Muscle of back (tissue), 13 donors: ENCODE measurements at places on chromosomes 6 and 20. TPM values are rescaled to one million over a fixed set of nuclear protein-coding genes. Genes with fewer than 3 reads are reported as not detected.

- DNase-seq = peak; percentile 3
Measured at GRCh38 chr6:40887792-40888340, 151.2 kb downstream of the UNC5CL start.

Gene GMDS
- polyA plus RNA-seq = 9.6 TPM

Gene FBXO30
- 12.4 TPM for polyA plus RNA-seq

GRCh38 chr6:357261-357790 is 34.2 kb upstream of the IRF4 start:
- DNase-seq = no peak

Gene DEFB124
- polyA plus RNA-seq = 1.0 TPM

DNA sequence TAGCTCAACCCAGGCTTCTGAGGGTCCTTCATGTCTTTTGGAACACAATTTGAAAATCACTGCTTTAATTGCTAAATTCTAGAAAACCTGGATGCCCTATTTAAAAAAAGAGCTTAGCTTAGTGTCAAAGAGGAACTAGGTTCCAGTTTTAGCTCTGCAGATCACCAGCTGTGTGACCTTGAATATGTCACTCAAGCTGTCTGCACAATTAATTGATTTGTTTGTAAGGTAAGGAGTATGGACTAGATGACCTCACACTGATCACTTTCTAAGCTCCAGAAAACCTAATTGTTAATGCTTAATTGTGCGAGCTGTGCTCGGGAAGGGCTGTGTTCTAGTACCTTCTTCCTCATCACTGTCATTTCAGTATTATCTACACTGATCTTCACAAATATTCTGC is 26.2 kb downstream of the UTRN start:
- no peak for DNase-seq

DNA sequence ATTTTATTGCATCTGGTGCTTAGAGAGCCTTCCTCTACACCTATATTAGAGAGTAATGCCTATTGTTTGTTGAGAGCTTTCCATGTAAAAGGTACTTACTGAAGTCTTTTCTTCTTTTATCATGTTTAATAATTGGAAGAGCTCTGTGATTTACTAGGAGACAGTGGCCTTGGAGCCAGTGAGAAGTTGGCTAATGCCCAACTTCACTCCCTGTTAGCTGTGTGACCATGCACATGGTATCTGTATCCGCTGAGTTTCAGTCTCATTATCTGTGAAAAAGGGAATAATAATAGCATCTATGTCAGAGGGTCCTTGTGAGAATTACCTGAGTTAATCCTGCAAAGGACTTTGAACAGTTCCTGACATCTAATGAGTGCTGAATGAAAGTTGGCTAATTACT is 105.0 kb downstream of the CD109 start:
- no peak for DNase-seq

DNA sequence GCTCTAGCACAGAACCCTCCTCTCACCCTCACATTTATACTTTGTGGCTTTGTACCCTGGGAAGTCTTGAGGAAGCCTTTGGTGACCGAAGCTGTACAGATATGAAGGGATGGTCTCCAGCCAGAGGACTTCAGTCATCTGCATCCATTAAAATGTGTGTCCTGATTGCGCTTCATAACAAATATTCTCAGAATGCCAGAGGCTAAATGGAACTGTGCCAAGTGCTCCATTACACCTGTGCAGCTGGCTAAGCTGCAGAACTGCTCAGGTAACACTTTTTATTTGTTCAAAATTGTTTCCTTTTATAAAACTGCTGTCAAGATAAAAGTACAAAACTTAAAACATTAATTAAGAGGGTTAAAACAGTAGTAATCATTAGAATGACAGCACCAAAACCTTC is 22.3 kb downstream of the TPBG start:
- no peak for DNase-seq

DNA sequence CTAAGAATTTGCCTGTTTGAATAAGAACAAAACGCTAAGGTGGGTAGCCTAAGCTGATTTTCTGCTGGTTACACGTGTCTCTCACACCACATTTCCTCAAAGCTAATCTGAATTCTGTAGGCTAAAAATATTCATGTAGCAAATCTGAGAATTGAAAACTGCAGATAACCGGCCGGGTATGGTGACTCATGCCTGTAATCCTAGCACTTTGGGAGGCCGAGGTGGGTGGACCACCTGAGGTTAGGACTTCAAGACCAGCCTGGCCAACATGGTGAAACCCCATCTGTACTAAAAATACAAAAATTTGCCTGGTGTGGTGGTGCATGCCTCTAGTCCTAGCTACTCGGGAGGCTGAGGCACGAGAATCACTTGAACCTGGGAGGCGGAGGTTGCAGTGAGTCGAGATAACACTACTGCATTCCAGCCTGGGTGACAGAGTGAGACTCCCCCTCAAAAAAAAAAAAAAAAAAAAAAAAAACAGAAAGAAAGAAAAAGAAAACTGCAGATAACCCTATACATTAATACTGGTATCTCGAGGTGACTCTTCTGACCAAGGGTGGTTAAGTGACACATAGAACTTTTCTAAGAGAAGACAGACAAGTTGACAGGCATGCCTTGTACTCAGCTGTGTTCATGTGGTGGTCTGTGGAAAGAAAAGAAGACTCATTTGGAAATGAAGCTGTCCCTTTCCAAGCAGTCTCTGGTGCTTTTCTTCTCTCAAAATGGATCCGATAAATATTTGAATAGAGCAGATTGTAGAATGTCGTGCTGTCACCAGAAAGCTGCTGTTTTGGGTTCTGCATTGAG is 24.7 kb upstream of the ASXL1 start:
- no peak for DNase-seq
